ENCODE measurements at places on chromosomes 16 and 17.

DNA sequence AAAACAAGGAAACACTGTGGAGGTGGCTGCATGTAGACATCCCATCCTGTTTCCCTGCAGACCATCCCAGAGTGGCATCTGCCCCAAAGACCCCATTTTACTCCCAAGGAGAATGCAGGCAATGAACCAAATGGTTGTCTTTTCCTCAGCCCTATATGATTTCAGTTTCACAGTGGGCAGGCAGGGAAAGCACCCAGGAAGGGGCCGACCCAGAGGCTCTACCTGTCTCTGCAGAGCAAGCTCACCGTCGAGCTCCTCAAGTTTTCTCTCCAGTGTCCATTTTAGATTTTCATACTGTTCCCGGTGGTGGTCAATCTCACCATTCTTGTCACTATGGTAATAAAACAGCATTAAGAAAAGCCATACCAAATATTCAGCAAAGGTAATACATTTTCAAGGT, 14.6 kb downstream of the CCDC57 start:
- no peak for DNase-seq

- no peak for DNase-seq
These were observed 74.5 kb upstream of the MYOCD start for GRCh38 chr17:12591021-12591735.

DNA sequence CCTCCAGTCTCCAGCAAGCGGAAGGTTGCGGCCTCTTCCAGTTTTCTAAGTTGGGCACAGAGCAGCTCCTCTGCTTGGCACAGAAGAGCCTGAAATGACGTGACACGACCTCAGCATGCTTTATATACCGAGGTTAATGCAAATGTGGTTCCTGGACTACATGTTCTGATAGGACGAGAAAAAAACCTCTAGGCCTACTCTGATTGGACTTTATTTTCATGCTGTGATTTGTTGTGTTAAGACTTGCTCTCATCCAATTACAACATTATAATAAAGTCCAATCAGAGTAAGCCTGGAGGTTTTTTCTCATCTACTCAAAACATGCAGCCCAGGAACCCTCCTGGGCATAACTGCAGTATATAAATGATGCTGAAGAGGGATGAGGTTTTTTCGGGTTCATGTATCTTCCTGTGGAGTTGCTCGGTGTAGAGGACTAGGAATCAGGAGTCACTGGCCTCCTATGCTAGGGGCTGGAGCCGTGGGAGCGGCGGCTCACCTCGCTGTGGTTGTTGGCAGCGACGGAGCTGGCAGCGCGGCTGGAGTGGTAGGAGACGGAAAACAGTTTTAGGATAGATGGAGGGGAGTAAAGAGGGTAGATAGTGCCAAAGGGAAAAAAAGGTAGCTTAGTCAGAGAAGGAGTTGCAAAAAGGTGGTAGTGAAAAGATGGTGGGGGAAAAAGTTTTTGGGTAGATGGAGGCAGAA, 878.0 kb downstream of the KCNJ18 start:
- DNase-seq = no peak

DNA sequence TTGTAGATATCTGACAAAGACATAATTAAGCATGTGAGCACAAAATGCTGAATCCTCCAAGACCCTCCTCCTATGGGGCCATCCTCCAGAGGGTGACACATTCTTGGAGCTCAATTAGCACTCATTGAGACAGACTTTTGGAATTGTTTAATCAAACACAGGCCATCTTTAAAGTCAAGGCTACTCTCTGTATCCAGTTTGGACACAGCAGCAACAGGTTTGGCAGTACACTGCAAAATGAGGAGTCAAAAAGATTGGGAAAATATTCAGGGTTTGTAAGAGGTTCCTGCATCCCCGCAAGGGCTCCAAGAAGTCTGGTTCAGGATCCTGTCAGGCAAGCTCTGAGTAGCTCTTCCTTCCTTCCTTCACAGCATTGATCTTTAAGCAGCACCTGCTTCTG, 1.3 kb downstream of the ITFG1 start:
- no peak for DNase-seq

GRCh38 chr16:51155199-51155607, 4.1 kb upstream of the SALL1 start:
- no peak for DNase-seq

DNA sequence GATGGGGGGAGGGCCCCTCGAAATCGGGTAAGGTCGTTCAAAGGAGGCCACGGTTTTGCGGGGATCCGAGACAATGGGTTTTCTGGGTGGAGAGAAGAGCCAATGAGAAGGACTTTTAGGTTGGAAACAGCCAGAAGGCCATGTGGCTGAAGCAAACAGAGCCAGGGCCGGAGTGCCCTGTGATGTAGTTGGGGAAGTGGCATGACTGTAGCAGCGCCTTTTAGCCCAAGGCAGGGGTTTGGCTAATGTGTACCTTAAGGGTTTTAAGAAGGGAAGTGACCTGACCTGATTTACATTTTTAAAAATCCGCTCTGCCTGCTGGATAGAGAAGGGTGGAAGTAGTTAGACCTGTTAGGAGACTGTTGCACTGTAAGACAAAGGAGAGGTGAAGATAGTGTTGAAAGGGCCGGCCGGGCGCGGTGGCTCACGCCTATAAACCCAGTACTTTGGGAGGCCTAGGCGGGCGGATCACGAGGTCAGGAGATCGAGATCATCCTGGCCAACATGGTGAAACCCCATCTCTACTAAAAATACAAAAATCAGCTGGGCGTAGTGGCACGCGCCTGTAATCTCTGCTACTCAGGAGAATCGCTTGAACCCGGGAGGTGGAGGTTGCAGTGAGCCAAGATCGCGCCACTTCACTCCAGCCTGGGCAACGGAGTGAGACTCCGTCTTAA, 1.0 kb downstream of the LYRM1 start:
- peak; percentile 12 for DNase-seq

Data from NCI-H526 treated with DMSO at 0.1 percent for 48 hours (cell line).